Heart right ventricle (tissue), 16 donors: ENCODE measurements at places on chromosomes 12 and 14.

- no peak for DNase-seq
Measured at GRCh38 chr12:103824845-103825244, 16.2 kb downstream of the NT5DC3 start.

- no peak for DNase-seq
Measured at GRCh38 chr14:68231898-68232297, 412.3 kb downstream of the RAD51B start.

- no peak for DNase-seq
Measured at GRCh38 chr12:108589840-108590229, 8.0 kb downstream of the TMEM119 start.

GRCh38 chr12:31562594-31563328 is 28.2 kb downstream of the DENND5B start:
- DNase-seq: no peak

DNA sequence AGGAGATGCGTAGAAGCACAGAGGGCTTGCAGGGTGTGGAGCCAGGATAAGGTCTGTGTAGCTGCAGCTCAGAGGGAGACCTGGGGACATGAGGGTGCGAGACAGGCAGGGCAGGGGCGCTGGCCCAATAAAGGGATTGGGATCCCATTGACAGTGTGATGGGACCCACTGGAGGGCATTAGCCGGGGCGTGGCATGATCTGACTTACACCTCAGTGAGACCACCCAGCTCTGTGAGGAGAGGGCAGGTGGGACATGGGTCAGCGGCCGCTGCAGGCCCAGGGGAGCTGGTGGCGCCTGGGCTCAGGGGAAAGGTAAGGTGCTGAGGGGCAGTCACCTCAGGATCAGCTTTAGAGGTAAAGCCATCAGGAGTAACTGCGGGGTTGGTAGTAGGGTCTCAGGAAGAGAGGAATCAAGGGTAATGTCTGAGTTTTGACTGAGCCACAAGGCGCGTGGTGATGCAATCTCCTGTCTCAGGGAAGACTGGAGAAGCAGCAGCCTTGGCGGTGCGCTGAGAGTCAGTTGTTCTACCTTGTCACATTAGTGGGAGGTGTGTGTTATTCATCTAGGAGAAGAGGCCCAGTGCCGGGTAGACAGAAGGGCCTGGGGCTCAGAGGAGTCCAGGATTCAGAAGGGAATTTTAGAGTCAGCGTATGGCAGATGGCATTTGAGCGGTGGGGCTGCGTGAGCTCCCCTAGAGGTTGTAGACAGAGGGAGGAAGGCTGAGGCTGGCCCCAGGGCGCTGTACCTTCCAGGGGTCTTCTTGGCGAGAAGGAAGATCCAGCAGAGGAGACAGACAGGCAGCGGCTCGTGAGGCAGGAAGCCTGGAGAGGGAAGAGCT is 30.8 kb upstream of the BDKRB2 start:
- no peak for DNase-seq

- DNase-seq: no peak
Measured at GRCh38 chr14:50085570-50086320, 30.6 kb downstream of the VCPKMT start.

DNA sequence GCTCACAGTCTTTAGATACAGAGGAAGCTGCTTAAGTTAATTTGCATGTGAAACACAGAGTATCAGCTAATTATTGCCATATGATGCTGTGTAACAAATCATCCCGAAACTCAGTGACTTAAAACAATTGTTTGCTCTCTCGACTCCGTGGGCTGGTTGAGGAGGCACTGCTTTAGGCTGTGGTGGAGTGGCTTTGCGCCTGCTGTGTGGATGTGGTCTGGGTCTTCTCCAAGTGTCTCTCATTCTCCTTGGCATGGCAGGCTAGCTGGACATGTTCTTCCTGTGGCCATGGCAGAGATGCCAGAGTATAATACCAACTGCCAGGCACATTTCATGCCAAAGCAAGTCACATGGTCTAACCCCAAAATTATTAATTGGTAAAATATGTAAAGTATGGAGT is 40.9 kb downstream of the PELI2 start:
- no peak for DNase-seq

DNA sequence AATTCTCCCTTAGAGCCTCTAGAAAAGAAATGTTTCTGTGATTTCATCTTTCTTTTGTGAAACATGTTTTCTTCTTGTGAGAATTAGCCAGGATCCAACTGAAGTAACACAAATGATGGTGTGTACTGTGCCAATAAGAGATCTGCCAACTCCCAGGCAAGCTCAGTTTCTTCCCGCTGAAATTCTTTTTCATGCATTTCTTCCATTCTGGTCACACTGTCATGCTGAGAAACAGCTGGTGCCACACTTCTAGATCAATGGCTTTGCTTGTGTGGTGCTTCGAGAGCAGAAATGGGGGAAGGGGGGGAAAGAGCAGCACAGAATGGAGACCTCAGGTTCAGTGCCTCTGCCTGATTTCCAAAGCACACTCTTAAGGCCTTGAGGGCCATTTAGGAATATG is 41.4 kb upstream of the FGF6 start:
- no peak for DNase-seq

DNA sequence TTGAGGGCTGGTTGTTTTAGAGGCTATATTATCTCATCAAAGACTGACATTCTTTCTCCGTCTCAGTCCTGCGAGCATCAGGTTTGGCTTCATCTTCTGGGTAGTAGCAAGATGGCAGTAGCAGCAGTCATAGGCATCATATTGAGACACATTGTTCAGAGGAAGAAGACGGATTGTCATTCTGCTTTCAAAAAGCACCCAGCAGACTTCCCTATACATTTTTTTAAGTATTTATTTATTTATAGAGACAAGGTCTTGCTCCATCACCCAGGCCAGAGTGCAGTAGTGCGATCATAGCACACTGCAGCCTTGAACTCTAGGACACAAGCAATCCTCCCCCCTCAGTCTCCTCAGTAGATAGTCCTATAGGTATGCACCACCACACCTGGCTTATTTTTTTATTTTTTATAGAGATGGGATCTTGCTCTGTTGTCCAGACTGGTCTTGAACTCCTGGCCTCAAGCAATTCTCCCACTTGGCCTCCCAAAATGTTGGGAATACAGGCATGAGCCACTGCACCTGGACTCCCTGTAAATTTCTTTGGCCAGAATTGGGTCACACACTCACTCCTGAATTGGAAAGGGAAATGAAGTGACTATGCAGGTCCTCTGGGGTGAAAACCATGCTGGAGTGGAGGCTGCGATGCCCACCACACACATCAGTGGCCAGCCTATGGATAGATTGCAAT is 125.4 kb downstream of the SLC38A6 start:
- no peak for DNase-seq

GRCh38 chr14:31541702-31542101 is 19.5 kb upstream of the NUBPL start:
- DNase-seq: no peak

- no peak for DNase-seq
Measured at GRCh38 chr14:66038618-66039017, 447.6 kb upstream of the CCDC196 start.

DNA sequence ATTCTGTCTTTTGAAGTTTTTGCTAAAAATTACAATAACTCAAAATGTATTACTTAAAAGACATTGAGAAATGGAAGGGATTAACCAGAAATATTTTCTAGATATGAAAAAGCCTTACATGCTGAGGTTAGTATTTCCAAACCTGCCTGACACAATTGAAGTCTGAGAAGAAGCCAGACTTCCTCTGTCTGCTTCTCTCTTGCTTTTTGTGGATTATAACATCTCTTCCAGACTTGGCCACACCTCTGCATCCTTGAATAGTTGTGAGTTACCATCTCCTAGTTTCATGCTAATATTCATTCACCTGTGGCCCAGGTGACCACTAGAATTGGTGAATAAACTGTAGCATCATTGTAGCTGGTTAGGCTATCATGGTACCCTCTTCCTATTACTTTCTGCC is 497.6 kb downstream of the SLC16A7 start:
- DNase-seq: no peak

GRCh38 chr12:1808798-1809480 is 11.4 kb upstream of the LRTM2 start:
- no peak for DNase-seq

GRCh38 chr14:30882431-30882830 is 8.1 kb downstream of the COCH start:
- DNase-seq: no peak

- no peak for DNase-seq
Measured at GRCh38 chr12:102726686-102727085, 190.4 kb downstream of the PAH start.

- DNase-seq: no peak
Measured at GRCh38 chr12:41944216-41944615, 200.5 kb downstream of the GXYLT1 start.

GRCh38 chr12:72275526-72275925 is 3.4 kb downstream of the TRHDE start:
- no peak for DNase-seq

DNA sequence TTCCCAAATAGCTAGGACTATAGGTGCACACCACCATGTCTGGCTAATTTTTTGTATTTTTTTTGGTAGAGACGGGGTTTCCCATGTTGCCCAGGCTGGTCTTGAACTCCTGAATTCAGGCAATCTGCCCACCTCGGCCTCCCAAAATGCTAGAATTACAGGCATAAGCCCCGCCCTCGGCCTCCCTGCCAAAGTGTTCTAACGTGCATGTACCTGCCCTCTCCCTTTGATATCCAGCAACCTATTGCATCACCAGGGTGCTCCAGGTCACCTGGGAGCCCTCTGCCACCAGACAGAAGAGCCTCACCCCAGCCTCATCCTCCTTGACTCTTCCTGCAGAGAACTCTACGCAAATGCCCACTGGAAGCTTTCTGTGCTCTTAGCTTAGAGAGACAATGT is 2.2 kb upstream of the EML1 start:
- no peak for DNase-seq

GRCh38 chr14:95460647-95461478 is 55.6 kb downstream of the SYNE3 start:
- no peak for DNase-seq

DNA sequence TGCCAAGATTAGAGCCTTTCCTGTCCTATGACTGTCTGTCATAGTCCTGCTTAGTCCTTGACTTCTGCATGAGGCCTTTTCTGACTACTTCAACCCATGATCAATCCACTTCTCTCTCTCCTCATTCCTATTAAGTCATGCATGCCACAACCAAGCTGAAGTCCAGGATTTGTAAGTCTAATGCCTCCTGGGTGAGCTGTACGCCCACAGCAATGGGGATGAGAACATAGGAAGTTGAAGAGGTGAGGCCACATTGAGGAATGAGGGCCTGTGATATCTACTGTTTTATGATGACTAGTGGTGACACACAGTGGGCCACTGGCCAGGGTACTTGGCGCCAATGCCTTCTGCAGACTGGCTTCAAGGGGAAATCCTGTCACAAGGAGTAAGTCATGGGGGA is 994.1 kb upstream of the TMEM132C start:
- no peak for DNase-seq

DNA sequence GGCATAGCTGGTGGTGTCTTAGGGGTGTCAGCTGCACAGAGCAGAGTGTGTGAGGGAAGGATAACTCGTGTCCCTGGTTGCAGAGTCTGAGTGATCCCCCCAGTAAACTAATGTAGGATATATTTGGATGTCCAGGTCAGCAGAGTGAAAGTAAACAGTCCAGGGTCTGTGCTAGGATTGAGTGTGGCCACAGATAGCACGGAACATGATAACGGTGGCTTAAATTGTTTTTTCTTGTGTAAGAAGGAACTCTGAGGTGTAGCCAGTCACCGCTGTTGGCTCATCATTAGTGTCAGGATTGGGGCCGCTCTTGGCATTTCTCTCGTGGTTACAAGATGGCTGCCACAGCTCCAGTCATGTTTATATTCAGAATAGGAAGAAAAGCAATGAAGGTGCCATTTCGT is 97.3 kb downstream of the DERA start:
- DNase-seq: no peak

GRCh38 chr14:96508900-96509299 is 6.7 kb downstream of the PAPOLA start:
- no peak for DNase-seq

- no peak for DNase-seq
Measured at GRCh38 chr12:79859646-79860045, 75.3 kb downstream of the PPP1R12A start.

GRCh38 chr12:126481688-126482087 is 1416.5 kb downstream of the AACS start:
- DNase-seq: no peak

GRCh38 chr14:86933958-86934595 is 1058.9 kb downstream of the GALC start:
- DNase-seq: no peak

DNA sequence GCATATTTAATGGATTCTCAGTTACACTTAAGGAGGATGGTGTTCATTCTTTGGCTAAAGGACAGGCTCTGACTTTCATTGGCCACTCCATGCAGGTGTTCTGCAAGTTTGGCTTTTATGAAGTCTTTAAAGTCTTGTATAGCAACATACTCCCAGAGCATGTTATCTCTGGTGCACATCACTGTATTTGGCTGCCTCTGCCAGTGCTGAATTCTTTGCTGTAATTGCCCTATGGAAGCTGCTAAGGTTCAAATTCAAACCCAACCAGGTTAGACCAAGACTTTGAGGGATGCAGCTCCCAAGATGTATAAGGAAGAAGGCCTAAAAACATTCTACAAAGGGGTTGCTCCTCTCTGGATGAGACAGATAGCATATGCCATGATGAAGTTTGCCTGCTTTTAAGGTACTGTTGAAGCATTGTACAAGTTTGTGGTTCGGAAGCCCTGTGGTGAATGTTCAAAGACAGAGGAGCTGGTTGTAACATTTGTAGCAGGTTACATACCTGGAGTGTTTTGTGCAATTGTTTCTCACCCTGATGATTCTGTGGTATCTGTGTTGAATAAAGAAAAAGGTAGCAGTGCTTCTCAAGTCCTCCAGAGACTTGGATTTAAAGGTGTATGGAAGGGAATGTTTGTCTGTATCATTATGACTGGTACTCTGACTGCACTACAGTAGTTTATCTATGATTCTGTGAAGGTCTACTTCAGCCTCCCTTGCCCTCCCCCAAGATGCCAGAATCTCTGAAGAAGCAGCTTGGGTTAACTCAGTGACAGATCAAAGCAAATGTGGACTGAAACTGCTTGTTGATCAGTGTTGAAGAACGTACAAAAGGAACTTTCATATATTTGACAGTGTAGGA is 19.4 kb downstream of the TMEM116 start:
- DNase-seq: no peak
